ENCODE measurements at places on chromosomes 12 and 14.
A peak's percentile ranks its signal among the peaks of the same experiment; 100 is the strongest.

GRCh38 chr12:106112145-106112821 is 26.5 kb downstream of the NUAK1 start:
- DNase-seq, result no peak

DNA sequence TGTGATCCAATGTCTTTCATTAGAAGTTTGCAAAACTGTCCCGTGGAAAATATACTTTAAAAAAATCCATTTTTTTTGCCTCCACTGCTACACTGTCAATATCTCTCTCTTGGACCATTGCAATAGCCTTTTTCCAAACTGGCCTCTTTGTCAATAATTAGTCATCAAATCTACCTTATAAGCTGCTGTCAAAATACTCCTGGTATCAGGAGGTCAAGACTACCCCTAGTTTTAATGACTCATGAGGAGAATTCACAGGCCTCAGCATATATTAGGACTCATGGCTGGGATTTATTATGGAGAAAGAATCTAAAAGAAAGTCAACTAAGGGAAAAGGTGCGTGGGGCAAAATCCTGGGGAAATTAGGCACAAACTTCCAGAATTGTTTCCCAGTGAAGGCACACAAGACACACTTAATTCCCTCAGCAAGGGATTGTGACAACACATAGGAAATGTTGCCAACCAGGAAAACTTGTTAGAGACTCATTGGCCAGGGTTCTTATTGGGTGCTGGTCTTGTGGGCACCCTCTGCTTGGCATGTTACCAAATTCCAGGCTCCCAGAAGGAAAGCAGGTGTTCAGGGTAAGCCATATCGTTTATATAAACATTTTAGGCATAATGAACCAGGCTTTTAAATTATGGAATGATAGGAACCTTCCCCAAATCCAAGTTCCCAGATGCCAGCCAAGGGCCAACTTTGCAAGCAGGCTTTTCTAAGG is 56.1 kb downstream of the TMEM117 start:
- DNase-seq, result no peak

GRCh38 chr14:44956866-44957265 is 4.9 kb downstream of the KLHL28 start:
- no peak for DNase-seq

DNA sequence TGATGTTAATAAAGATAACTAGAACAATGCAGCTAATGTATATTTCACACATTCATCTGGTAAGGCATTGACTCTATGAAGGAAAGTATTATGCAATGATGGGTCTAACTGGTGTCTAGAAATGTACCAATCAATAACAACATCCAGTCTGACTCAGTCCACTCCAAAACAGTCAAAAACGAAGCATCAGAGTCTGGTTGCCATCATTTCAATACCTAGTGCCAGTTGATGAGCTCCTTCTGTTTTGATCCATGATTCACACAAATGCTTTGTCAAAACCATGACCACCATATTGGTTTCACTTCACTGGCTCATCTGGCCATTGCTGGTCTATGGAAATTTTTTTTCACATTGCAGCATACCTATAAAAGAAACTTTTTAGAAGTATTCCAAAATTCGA is 747.2 kb upstream of the TMEM132C start:
- DNase-seq, result no peak

GRCh38 chr12:42076976-42077375 is 67.7 kb downstream of the GXYLT1 start:
- no peak for DNase-seq

DNA sequence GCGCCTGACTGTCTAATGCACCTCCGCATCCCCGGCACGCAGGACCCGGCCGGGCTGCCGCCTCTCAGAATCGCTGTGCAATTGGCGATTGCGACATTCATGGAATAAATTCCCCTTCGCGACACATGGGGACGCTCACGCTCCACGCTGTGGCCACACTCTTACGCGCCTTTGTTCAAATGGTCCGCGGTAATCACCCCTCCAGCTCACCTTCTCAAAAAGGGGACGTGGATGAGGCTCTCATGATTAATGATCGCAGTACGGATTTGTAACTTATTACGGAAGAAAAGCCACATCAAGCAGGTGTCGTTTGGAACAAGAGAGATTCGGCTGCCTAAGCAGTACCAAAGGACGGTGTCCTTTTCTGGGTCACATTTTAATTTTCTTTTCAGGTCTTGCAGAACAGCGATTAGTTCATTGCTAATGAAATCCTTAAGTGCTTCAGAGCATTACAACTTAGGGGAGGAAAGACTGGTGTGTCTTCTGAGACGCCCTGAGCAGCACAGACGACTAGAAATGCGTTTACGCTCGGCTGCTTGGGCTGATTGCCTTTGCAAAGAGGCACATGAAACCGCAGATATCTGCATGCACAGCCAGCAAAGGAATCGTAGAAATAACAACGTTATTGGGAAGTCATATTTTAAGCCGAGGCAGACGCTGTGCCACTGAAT is 37.3 kb upstream of the ADGRD1 start:
- no peak for DNase-seq

- no peak for DNase-seq
Measured at GRCh38 chr12:87618199-87618598, 411.0 kb downstream of the C12orf50 start.

- no peak for DNase-seq
Measured at GRCh38 chr14:89730687-89731086, 223.8 kb downstream of the EFCAB11 start.

GRCh38 chr14:92759679-92760523 is 11.5 kb upstream of the LGMN start:
- no peak for DNase-seq

DNA sequence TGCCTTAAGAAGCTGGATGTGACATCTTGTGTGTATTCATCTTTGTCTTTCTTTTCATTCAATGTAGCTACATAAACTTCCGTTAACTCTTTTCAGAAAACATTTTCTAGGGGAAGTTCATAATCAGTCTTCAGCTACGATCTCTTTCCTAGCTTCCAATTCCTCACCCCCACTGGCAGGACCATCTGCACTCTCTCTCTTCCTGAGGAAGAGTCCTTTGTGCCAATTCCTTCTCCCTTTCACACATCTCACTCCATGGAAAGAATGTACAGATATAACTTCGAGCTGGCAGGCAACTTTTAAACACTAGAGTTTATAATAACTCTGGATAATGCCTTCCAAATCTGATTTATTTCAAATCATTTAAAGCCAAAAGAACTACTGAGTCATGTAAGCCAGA is 495.7 kb downstream of the GALC start:
- DNase-seq, result no peak

DNA sequence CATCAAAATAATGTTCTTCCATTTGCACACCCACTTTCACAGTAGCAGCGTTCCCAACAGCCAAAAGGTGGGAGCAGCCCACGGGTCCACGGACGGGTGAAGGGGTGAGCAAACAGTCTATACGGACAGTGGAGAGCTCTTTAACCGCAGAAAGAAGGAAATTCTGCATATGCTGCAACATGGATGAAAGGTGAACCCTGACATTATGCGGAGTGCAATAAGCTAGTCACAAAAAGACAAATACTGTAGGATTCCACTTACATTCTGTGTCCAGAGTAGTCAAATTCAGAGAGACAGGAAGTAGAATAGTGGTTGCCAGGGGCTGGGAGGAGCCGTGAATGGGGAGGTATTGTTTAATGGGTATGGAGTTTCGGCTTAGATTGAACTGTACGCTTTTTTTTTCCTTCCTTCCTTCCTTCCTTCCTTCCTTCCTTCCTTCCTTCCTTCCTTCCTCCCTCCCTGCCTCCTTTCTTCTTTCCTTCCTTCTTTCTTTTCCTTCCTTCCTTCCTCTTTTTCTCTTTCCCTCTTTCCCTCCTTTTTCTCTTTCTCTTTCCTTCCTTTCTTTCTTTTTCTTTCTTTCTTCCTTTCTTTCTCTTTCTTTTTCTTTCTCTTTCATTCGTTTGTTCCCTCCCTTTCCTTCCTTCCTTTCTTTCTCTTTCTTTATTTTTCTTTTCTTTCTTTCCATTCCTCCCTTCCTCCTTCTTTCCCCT is 15.8 kb upstream of the ANKRD9 start:
- peak; percentile 93 for DNase-seq

GRCh38 chr12:55707219-55707671 is 459 bp downstream of the ITGA7 start:
- DNase-seq, result no peak

- DNase-seq, result no peak
Measured at GRCh38 chr12:55925870-55926737, 1.6 kb downstream of the PYM1 start.

- DNase-seq, result no peak
Measured at GRCh38 chr14:59310633-59311032, 122.2 kb downstream of the DAAM1 start.

DNA sequence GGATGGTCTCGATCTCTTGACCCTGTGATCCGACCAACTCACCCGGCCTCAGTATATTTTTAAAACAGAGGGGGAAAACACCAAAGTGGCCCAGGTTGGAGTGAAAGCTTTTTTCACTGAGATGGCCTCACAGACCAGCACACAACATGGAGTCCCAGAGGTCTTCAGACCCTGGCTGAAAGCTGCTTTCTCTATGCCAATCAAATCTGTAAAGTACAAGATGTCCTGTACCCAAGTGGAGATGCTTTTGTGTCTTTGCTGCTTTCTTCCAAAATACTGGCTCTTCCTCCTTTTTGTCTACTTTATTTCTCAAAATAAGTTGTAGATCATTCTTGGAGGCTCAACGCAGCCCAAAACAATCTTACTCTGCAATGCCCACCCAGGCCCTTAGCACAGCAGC is 214.8 kb downstream of the MED13L start:
- no peak for DNase-seq

DNA sequence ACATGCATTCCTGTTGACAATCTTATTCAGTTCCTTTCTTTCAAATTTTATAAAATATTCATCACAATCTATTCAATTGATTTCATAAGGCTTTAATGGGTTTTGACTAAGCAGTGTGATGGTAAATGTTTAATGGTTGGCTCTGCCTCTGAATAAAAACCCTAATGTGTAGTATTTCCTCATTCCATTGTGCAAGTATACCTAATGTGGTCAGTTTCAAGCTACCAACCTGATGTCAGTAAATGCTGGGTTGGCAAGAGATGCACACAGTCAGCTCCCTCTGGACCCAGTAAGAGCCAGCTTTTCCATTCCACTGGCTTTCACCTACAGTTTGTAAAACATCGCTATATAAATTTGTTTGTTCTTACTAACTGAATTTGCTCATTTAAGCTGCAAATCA is 53.9 kb downstream of the METTL25 start:
- DNase-seq, result peak; percentile 35

DNA sequence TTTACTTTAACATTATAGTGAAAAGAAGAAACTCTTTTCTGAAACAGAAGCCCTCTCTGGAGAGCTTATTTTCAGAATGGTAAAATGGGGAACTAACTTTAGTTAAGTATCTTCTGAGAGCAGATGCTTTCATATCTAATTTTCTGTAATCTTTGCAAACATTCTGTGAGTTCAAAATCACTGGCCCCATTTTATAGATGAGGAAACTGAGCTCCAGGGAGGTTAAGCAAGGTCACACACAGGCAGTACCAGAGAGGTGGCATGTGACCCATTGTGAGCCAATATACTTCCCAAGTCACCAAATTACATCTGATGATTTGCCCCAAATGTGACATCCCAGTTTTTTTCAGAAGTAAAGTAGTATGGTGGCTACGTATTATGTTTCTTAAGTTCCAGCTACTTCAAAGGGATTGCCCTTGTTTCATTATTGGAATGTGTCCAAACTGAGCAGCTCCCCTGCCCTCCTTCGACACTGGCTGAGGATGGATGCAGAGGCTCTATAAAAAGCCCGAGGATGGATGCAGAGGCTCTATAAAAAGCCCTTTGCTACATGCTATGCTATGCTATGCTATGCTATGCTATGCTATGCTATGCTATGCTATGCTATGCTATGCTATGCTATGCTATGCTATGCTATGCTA is 36.2 kb upstream of the NUDT4 start:
- no peak for DNase-seq

- DNase-seq, result no peak
Measured at GRCh38 chr12:93333054-93333453, 44.7 kb upstream of the NUDT4 start.

GRCh38 chr14:104363891-104364760 is 215.4 kb upstream of the C14orf180 start:
- no peak for DNase-seq

- no peak for DNase-seq
Measured at GRCh38 chr12:3913278-3913677, 40.1 kb upstream of the PARP11 start.

- DNase-seq, result no peak
Measured at GRCh38 chr14:76304536-76305267, 71.2 kb upstream of the ESRRB start.

DNA sequence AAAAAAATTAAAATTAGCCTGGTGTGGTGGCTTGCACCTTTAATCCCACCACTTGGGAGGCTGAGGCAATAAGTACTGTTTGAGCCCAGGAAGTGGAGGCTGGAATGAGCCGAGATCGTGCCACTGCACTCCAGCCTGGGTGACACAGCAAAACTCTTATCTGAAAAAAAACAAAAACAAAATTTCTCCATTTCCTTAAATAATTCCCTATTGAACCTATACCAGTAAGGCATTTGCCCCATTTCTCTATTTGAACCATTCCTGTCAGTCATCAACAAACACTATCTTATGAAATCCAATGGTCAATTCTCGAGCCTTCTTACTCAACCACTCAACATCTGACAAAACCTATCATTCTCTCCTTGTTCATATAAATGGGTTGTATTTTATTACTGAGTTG is 14.7 kb downstream of the SLC2A14 start:
- no peak for DNase-seq

- DNase-seq, result no peak
Measured at GRCh38 chr12:116538076-116538591, 21.0 kb upstream of the MAP1LC3B2 start.

DNA sequence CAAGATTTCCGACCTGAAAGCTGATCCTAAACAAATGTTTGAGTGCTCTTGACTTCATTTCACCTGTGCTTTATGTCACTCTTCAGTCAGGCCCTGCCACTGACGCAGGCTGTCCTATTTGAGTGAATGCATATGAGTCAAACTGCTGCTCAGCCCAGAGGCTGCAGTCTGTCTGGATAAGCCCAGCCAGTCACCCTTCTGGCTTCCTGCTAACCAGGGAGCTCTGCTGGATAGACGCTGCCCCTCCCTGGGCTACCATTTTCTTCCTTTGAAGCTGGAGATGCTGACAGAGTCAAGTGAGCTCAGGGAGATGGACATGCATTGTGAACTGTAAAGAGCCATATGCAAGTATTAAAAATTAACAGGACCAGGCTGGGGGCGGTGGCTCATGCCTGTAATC is 5.1 kb upstream of the TUNAR start:
- no peak for DNase-seq

- no peak for DNase-seq
Measured at GRCh38 chr12:94983321-94983720, 20.2 kb downstream of the NDUFA12 start.

- peak; percentile 38 for DNase-seq
Measured at GRCh38 chr12:90729736-90730135, 225.2 kb downstream of the CCER1 start.

Data from PC-9 (cell line).